Liver (tissue), 10 donors: ENCODE measurements at places on chromosomes 11 and 22. TPM values are rescaled to one million over a fixed set of nuclear protein-coding genes. Genes with fewer than 3 reads are reported as not detected.

DNA sequence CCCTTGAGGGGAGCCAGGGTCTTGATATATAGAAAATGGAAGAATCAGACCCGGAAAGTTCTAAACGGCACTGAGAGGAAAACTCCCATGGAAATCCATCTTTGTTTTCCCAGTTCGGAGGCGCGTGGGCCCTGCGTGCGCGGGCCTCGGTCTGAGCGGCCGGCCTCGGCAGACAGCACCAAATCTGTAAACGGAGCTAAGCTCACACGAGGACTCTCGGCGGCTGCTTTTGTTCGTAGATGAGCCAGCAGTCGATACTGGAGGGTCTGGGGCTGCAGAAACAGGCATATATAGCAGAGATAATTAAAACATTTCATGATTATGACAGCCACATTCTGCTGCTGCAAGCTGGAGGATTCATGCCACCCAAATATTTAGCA, 68.5 kb upstream of the PPARA start:
- no peak for DNase-seq
- no peaks in the 10 kb centered on the region for H3K27me3 ChIP-seq
- H3K27ac ChIP-seq = peak overlapping the region; percentile 75
- no peak overlapping the region for H3K4me3 ChIP-seq
- no peaks in the 10 kb centered on the region for H3K36me3 ChIP-seq
- peaks cover 30% of the 10 kb centered on the region for H3K4me1 ChIP-seq

KDM4D gene
- total RNA-seq = 0.17 TPM

- H3K4me3 ChIP-seq = no peak overlapping the region
- no peak overlapping the region for H3K27ac ChIP-seq
- no peaks in the 10 kb centered on the region for H3K27me3 ChIP-seq
- DNase-seq = no peak
- H3K4me1 ChIP-seq = peaks cover 6% of the 10 kb centered on the region
These were observed 17.8 kb upstream of the PEX26 start for GRCh38 chr22:18059991-18060390.

GRCh38 chr11:133906746-133907145, 50.0 kb downstream of the IGSF9B start:
- no peaks in the 10 kb centered on the region for H3K27me3 ChIP-seq
- no peaks in the 10 kb centered on the region for H3K4me1 ChIP-seq
- H3K36me3 ChIP-seq = no peaks in the 10 kb centered on the region
- no peak overlapping the region for H3K27ac ChIP-seq
- DNase-seq = no peak
- no peak overlapping the region for H3K4me3 ChIP-seq

DNA sequence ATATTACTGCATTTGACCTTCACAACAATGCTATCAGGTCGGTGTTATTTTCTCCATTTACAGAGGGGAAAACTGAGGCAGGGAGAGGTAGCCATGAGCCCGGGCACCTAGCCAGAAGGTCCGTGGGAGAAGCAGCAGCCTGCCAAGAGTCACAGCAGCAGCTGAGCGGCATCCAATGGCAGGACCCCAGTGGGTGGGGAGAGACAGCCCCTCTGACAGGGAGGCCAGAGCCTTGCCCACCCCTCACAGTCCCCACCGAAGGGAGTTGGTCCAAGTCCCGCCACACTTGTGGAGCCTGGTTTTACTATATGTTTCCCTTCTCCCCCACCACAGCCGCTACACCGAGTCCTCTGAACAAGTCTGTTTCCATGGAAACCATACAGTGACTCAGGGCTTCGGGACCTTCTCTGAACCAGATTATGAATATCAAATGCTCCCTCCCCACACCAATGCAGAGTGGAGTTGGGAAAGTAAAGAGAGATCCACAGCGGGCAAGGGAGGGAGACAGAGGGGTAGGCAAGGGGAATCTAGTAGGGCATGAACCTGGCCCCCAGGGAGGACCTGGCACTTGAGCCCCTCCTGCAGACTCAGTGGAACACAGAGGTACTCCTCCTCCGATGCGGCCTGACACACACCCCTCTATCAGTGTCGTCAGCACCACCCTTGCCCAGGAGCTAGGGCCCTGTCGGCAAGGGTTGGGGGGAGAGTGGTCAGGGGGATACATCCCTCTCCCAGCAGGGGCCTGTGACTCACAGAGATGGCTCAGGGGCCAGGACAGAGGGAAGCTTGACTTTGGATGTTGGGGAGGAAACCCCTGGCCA, 2.5 kb downstream of the CHST1 start:
- no peak for DNase-seq
- H3K27me3 ChIP-seq = no peaks in the 10 kb centered on the region
- peaks cover 2% of the 10 kb centered on the region for H3K36me3 ChIP-seq
- H3K4me1 ChIP-seq = peaks cover 11% of the 10 kb centered on the region

PKNOX2 gene
- total RNA-seq = 0.23 TPM

DNA sequence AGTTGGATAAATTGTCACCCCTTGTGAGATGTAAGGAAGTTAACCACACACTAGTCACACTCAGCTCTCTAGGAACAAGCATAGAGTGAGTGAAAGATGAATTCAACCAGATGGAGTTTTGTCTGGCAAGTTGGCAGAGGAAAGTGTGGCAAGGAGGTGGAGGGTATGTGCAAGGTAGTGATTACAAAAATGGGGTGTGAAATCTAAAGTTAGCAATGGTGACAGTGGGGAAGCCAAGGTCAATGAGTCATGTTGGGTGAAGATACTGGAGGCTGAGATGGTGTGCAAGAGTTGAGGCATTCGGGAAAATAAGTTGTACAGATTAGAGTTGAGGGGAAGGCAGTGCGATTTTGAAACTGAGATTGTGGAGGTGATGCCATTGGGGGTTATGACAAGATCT, 33.7 kb downstream of the MRGPRX2 start:
- no peaks in the 10 kb centered on the region for H3K36me3 ChIP-seq
- DNase-seq = no peak
- no peak overlapping the region for H3K27ac ChIP-seq
- H3K4me3 ChIP-seq = no peak overlapping the region

DNA sequence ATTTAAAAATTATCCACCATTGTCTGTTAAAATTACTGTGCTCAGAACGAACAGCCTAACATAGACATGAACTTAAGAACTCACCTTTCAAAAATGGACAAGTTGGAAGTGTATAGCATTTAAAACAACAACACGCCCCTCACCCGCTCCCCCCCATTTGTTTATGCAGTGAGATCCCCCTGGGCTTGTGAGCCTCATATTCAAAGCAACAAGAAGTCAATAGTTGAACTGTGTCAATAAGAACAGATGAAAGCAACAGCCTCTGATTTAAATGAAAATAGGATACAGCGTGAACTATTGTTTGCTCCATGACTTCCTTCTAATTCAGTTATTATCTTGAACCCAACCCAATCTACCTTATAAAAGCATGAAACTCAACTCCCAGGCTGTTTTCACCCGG, 314.2 kb downstream of the BLID start:
- DNase-seq = no peak
- no peak overlapping the region for H3K27ac ChIP-seq
- no peaks in the 10 kb centered on the region for H3K27me3 ChIP-seq
- no peaks in the 10 kb centered on the region for H3K4me1 ChIP-seq
- H3K4me3 ChIP-seq = no peak overlapping the region
